ENCODE measurements at places on chromosomes 6 and 20.

GRCh38 chr20:57449398-57450354, 58.5 kb downstream of the RBM38 start:
- DNase-seq, result no peak
- H3K4me3 ChIP-seq, result no peak overlapping the region
- H3K27ac ChIP-seq, result no peak overlapping the region
- no peaks in the 10 kb centered on the region for H3K4me1 ChIP-seq

DNA sequence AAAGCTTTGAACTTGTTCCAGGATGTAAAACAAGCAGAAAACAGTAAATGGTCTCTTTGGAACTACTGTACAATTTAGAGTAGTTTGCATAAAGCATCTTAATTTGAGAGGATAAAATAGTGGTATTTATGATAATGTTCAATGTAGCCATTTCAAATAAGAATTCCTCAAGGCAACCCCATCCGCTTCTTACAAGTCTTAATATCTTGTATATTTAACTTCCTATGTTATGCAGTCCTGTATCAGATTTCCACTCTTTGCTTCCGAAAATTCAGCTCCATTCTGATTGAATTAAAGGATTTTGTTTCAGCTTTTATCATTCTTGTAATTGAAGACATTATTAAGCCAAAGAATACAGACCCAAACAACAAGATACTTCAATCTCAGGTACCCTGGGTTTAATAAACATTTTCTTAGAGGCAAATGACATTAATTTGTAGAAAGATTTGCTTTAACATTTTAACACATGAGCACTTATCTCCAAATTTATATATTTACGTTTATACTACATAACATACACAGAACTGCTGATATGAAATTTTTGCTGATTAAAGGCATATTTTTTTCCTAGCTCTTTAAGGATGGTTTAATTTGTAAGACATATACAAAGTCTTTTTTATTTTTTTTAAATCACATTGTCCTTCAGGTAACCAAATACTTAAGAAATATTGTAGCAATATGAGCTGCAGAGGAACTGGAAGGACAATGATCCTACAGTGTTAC, 131.1 kb upstream of the BEND3 start:
- DNase-seq, result no peak
- H3K36me3 ChIP-seq, result no peaks in the 10 kb centered on the region
- no peak overlapping the region for H3K27ac ChIP-seq

DNA sequence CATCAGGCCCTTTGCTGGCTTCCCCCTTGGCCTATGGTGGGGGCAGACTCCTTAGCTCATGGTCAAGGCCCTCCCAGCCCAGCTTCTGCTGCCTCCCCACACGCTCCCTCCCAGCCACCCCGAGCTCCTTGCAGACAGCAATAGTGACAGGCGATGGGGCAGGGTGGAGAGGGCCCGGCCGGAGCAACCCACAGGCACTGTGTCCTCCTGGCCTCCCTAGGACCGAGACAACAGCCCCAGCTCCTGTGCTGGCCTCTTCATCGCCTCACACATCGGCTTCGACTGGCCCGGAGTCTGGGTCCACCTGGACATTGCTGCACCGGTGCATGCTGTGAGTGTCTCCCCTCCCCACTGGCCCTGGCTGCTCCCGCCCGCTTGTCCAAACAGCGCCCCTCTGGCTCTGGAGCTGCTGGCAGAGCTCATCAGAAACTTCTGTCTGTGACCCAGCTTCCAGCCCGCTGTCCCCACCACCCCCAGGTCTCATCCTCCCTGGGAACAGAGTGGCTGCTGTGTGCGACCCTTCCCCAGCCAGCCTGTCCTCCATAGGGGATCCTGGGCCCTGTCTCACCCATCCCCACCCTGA, 21.8 kb downstream of the NPEPL1 start:
- no peaks in the 10 kb centered on the region for H3K4me1 ChIP-seq
- peaks cover 2% of the 10 kb centered on the region for H3K36me3 ChIP-seq
- no peak overlapping the region for H3K27ac ChIP-seq
- no peak overlapping the region for H3K4me3 ChIP-seq
- no peak for DNase-seq
- H3K27me3 ChIP-seq, result no peaks in the 10 kb centered on the region

DNA sequence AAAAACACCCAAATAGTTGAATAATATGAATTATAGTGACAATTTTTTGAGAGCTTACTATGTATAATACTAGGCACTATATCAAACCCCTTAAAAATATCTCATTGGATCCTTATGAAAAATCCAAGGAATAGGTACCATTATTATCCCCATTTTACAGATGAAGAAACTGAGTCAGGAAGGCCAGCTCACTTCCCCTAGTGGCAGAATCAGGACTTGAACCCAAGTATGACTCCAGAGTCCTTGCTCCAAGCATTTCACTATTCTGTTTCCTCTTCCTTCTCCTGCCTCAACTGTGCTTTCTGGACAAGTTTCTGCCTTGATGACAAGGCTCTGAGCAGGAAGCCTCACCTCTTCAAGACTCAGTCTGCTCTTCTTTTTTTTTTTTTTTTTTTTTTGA, 10.8 kb upstream of the PARD6B start:
- H3K4me3 ChIP-seq, result no peak overlapping the region
- H3K27me3 ChIP-seq, result no peaks in the 10 kb centered on the region
- H3K27ac ChIP-seq, result no peak overlapping the region
- H3K36me3 ChIP-seq, result no peaks in the 10 kb centered on the region
- DNase-seq, result no peak

DNA sequence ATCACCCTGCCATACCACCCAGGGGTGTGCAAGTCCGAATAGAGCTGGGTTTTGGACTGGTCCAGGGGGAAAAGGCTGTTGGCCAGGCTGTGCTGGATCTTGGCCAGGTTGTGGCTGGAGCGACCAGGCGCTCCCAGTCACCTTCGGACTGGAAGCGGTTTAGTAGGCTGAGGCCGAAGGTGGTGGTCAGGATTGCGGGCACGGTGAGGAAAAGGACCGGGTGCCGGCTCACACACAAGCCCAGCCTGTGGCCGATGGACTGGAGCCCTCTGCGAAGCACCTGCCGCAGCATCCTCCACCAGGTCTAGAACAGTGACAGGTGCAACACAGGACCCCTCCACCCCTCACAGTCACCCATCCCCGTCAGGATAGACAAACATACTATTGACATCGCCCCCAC, 590.6 kb upstream of the PTCHD4 start:
- no peaks in the 10 kb centered on the region for H3K27me3 ChIP-seq
- DNase-seq, result no peak
- H3K27ac ChIP-seq, result no peak overlapping the region
- no peaks in the 10 kb centered on the region for H3K36me3 ChIP-seq
- H3K4me3 ChIP-seq, result no peak overlapping the region

DNA sequence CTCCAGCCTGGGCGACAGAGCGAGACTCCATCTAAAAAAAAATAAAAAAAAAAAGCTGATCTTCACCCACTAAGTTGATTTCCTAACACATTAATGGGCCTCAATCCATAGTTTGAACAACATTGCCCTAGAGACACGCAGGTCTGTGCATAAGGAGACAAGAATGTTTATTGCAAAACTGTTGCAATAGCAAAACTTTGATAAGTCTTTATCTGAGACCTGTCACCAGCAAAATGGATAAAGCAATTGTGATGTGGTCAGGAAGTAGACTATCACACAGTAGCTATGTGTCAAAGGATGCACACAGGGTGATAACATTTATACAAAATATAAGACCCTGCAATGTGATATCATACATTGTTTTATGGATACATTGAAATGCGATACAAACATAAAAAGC, 4.2 kb upstream of the ITPR3 start:
- H3K4me3 ChIP-seq, result no peak overlapping the region
- no peak overlapping the region for H3K27ac ChIP-seq
- no peaks in the 10 kb centered on the region for H3K27me3 ChIP-seq
- no peak for DNase-seq
- H3K4me1 ChIP-seq, result no peaks in the 10 kb centered on the region
- H3K36me3 ChIP-seq, result no peaks in the 10 kb centered on the region

Measured in iPS DF 6.9 (cell line).